ENCODE measurements at places on chromosomes 13 and 19. TPM values are rescaled to one million over a fixed set of nuclear protein-coding genes. Genes with fewer than 3 reads are reported as not detected.

Gene BCL3
- 9.8 TPM for polyA plus RNA-seq

Gene PEG3
- polyA plus RNA-seq, result not detected

Gene ZNF491
- polyA plus RNA-seq, result not detected

Gene WIZ
- 1.8 TPM for polyA plus RNA-seq

Gene MISP3
- polyA plus RNA-seq, result 2.1 TPM

Gene ZGLP1
- polyA plus RNA-seq, result 0.56 TPM

Gene LRRC63
- not detected for polyA plus RNA-seq

Gene ZNF578
- polyA plus RNA-seq, result 4.5 TPM

Gene ZNF577
- 5.2 TPM for polyA plus RNA-seq

Gene DHRS12
- polyA plus RNA-seq, result 35.6 TPM

Gene ZSWIM4
- polyA plus RNA-seq, result 1.6 TPM

Gene ZNF302
- 16.0 TPM for polyA plus RNA-seq

Gene N4BP2L1
- polyA plus RNA-seq, result 54.3 TPM

Gene ZNF583
- 14.1 TPM for polyA plus RNA-seq

Gene TRPM4
- not detected for polyA plus RNA-seq

Gene CCDC70
- polyA plus RNA-seq, result not detected

Gene TRAPPC6A
- polyA plus RNA-seq, result 151 TPM

Gene VSTM1
- not detected for polyA plus RNA-seq

Gene CFD
- polyA plus RNA-seq, result 6.9 TPM

Gene FAM83E
- polyA plus RNA-seq, result not detected

Gene SLC25A41
- not detected for polyA plus RNA-seq

Gene ADGRE3
- 0.17 TPM for polyA plus RNA-seq

Gene APOC4
- not detected for polyA plus RNA-seq

Gene OR10H1
- polyA plus RNA-seq, result not detected

Gene HRC
- not detected for polyA plus RNA-seq

Gene SHD
- polyA plus RNA-seq, result not detected

Gene JAK3
- 84.0 TPM for polyA plus RNA-seq

Gene COMP
- polyA plus RNA-seq, result not detected

Gene KLHL1
- not detected for polyA plus RNA-seq

Measured in CD8-positive, alpha-beta memory T cell (primary cell).